Naive B cell (primary cell): ENCODE measurements at places on chromosomes 6 and 20.
A peak's percentile ranks its signal among the peaks of the same experiment; 100 is the strongest.

- H3K36me3 ChIP-seq = no peaks in the 10 kb centered on the region
- no peaks in the 10 kb centered on the region for H3K27me3 ChIP-seq
- H3K4me1 ChIP-seq = peaks cover 55% of the 10 kb centered on the region
- H3K27ac ChIP-seq = peak overlapping the region; percentile 96
These were observed 9.7 kb upstream of the CD40 start for GRCh38 chr20:46108435-46108841.

- peaks cover 19% of the 10 kb centered on the region for H3K27me3 ChIP-seq
- no peak overlapping the region for H3K27ac ChIP-seq
- H3K4me3 ChIP-seq = no peak overlapping the region
- peaks cover 21% of the 10 kb centered on the region for H3K4me1 ChIP-seq
- DNase-seq = no peak
- H3K36me3 ChIP-seq = no peaks in the 10 kb centered on the region
These were observed 147.7 kb downstream of the PRL start for GRCh38 chr6:22149096-22149495.

GRCh38 chr6:95819939-95820338 is 195.8 kb upstream of the FUT9 start:
- no peak for DNase-seq
- H3K27ac ChIP-seq = no peak overlapping the region
- H3K36me3 ChIP-seq = no peaks in the 10 kb centered on the region
- H3K4me3 ChIP-seq = no peak overlapping the region
- H3K4me1 ChIP-seq = no peaks in the 10 kb centered on the region
- no peaks in the 10 kb centered on the region for H3K27me3 ChIP-seq

DNA sequence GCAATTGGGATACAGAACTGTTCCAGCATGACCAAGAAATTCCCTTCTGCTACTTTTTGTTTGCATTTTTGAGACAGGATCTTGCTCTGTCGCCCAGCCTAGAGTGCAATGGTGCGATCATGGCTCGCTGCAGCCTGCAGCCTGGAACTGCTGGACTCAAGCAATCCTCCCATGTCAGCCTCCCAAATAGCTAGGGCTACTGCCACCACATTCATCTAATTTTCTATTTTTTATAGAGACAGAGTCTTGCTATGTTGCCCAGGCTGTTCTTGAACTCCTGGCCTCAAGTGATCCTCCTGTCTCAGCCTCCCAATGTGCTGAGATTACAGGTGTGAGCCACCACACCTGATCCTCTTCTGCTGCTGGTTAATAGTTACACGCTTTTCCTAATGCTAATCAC is 204.9 kb downstream of the SOX4 start:
- H3K4me3 ChIP-seq = no peak overlapping the region
- H3K27me3 ChIP-seq = no peaks in the 10 kb centered on the region
- H3K27ac ChIP-seq = no peak overlapping the region
- H3K4me1 ChIP-seq = no peaks in the 10 kb centered on the region

GRCh38 chr6:79764747-79765146 is 133.6 kb downstream of the SH3BGRL2 start:
- no peaks in the 10 kb centered on the region for H3K4me1 ChIP-seq
- no peak overlapping the region for H3K4me3 ChIP-seq
- H3K27me3 ChIP-seq = peaks cover 11% of the 10 kb centered on the region
- DNase-seq = no peak
- peaks cover 14% of the 10 kb centered on the region for H3K36me3 ChIP-seq

DNA sequence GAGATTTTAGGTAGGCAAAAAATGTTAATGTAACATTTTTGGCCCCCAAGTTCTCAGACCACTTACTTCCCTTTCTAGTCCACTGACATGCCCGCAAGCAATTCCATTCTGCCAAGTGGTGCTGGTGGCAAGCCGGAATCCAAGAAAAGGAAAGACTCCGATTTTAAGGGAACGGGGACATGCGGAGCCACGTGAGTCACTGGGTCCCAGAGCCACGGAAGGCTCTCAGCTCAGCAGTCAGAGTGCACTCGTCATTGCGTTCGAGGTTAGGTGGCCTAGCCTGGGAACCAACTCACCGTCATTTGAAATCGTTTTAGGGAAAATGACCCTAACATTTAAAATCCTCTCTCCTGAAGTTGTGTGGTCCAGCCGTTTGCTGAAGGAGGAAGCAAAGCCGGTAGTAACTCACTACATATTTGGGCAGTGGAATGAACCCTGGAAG is 711 bp upstream of the SIRT5 start:
- H3K27me3 ChIP-seq = no peaks in the 10 kb centered on the region
- H3K27ac ChIP-seq = peak overlapping the region; percentile 70
- peaks cover under 1% of the 10 kb centered on the region for H3K36me3 ChIP-seq
- DNase-seq = peak; percentile 4
- H3K4me1 ChIP-seq = peaks cover 23% of the 10 kb centered on the region
- H3K4me3 ChIP-seq = peak overlapping the region; percentile 91

GRCh38 chr20:10848810-10849370 is 175.1 kb upstream of the JAG1 start:
- no peak overlapping the region for H3K4me3 ChIP-seq
- H3K27me3 ChIP-seq = no peaks in the 10 kb centered on the region
- no peak overlapping the region for H3K27ac ChIP-seq
- DNase-seq = no peak

DNA sequence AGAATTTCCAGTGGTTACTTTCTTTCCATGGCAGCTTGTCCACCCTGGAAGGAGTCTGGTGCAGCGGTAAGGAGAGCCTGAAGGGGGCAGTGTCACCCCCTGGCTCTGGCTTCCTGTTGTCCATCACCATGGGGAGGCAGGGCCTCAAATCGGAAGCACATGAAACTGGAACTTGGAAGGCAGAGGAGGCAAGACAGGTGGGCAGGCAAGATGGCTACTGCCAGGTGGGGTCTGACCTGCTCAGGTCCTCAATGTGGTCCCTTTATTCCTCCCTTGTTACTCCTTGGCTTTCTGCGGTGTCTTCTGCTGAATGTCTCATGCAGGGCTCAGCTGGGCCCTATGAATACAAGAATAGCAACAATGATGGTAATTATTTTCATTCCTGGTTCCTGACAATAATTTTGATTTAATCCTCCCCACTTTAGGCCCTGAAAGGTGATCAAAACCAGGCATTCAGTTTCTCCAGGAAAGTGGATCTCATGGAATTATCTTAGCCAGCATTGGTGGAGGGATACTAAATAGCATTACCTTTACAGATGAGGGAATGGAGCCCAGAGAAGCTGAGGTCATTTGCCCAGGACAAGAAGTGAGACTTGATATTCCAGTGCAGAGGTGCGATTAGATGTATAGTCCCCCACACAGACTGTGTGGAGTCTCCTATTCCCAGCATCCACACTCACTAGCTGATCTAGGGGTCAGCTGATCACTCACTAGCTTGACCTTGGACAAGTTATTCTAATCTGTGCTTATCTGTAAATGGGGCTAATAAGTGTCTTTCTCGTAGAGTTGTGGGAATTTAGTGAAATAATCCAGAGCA is 17.6 kb upstream of the SNAI1 start:
- H3K27ac ChIP-seq = no peak overlapping the region
- H3K4me3 ChIP-seq = no peak overlapping the region
- H3K27me3 ChIP-seq = no peaks in the 10 kb centered on the region
- no peak for DNase-seq

DNA sequence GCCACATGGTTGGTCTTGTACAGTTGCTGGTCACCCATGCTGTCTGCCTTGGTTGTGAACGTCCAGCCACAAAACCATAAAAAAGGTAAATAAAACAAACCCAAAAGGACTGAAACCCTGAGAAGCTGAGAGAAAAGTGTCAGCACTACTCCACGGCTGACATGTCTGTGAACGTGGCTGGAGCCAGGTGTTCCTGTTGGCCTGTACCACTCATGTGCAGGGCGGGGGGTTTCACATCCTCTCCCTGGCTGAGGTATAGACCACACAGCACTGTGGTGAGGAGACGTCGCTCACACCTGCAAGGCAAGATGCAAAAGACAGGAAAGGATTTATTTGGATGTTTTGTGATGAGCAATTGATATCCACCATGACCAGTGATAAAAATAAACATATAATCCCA is 51.9 kb upstream of the MRPS10 start:
- DNase-seq = peak; percentile 29
- H3K27me3 ChIP-seq = no peaks in the 10 kb centered on the region
- no peaks in the 10 kb centered on the region for H3K36me3 ChIP-seq
- H3K4me1 ChIP-seq = peaks cover 17% of the 10 kb centered on the region
- H3K27ac ChIP-seq = no peak overlapping the region

- H3K27ac ChIP-seq = no peak overlapping the region
- H3K36me3 ChIP-seq = no peaks in the 10 kb centered on the region
- no peak for DNase-seq
- H3K4me3 ChIP-seq = no peak overlapping the region
- H3K4me1 ChIP-seq = no peaks in the 10 kb centered on the region
- H3K27me3 ChIP-seq = peaks cover 32% of the 10 kb centered on the region
These were observed 248.3 kb downstream of the DHX35 start for GRCh38 chr20:39210341-39211036.

DNA sequence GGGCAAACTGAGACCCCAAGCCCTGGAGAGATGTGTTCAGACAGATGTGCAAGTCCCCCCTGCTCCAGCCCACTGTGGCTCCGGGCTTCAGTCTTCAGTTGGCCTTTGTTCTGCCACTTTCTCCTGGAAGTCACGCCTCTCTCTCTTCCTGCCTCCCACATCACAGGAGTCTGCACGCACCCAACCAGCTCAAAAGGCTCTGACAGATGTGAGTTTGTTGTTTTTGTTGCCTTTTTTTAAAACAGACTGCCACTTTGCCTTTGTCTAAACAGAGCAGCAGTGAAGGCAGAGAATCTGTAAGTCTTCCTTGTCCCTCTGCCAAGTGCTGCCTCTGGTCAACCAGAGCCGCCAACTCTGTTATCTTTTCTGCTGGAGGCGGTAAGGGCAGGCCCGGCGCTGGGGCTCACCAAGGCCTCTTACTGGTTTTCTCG is 149.7 kb downstream of the TFAP2C start:
- H3K4me1 ChIP-seq = no peaks in the 10 kb centered on the region
- H3K27ac ChIP-seq = no peak overlapping the region
- DNase-seq = no peak
- peaks cover 11% of the 10 kb centered on the region for H3K27me3 ChIP-seq
- no peak overlapping the region for H3K4me3 ChIP-seq
